ENCODE measurements at places on chromosomes 2 and 18.

- DNase-seq: no peak
Observed at GRCh38 chr2:111653103-111653624, 230.8 kb downstream of the ANAPC1 start.

DNA sequence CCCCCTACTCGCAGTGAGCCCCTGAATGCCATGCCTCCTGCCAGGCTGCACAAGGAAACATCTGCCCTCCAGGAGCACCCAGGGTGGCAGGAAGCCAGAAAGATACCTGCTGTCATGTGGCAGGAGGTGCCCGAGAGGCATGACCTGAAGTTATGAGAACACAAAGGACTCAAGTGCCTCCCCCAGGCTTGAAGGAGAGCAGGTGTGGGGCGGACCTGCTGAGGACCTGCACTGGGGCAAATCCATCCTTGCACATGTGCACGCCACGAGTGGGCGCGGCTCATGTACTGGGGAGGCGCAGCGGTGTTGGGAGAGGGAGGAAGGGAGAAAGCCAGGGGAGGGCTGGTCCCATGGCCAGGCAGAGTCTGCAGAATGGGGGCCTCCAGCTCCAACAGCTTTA lies 26.9 kb downstream of the SDC1 start:
- no peak for DNase-seq

DNA sequence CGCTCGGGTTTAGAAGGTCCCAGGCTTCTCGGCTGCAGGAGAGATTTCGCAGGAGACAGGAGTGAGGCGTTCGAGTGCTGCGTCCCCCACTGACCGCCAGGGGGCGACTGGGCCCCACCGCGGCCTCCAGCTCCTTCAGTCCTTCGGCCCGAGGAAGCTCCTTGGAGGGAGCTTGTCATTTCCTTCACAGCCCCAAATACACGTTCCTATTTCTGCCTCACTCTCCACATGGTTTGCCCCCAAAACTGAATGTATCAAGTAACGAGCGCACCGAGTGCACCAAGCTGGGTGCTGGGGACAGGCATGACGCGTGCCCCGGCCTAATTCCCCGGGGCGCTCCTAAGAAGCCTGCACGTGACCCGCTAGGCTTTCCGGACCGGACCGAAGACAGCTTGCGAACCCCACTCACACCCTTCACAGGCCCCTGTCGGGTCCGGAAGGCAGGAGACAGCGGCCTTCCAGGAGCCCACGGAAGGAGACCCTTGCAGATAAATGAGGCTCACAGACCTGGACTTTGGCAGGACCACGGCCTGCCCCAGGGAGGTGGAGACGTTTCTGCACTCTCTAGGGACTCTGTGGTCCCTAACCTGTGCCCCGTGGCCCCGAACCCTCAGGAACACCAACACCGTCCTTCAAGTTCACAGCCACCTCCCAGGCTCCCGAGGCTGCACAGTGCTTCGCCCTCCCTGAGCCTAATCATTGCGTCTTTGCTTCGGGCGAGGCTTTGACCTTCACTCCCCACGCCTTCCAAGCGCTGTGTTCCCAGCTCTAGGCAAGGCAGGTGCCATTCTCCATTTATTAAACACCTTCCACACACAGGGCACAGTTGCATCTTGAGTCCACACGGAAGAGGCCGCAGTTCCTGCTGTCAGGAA lies 13.0 kb upstream of the FAHD2A start:
- DNase-seq: peak; percentile 30

- no peak for DNase-seq
Observed at GRCh38 chr18:72544092-72544886, at the start of gene CBLN2. Gene CBLN2, minus strand, starts transcription at chr18:72544342. Its CDS starts 2,182 bp downstream, at chr18:72542160.

- no peak for DNase-seq
Observed at GRCh38 chr2:67159929-67160328, 237.2 kb upstream of the ETAA1 start.

DNA sequence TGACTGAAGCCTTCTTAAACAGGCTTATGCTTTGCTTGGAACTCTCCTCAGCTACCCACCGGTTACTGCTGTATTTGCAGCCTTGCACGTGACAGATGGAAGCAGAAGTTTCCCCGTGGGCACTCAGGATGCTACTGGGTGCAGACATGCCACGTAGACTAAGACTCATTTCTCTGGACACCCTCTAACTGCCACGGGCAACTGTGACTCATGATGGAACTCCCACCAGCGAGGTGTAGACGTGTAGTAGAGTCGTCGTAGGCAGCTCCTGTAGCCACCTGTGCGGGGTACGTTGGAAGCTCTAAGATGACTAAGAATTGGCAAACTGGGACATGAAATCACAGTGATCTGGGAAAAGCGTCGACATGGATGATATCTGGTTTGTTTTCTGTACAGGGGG lies 27.5 kb downstream of the TSHZ1 start:
- DNase-seq: no peak

GRCh38 chr18:23938901-23939341 lies 75.6 kb upstream of the TTC39C start:
- DNase-seq: no peak

- no peak for DNase-seq
Observed at GRCh38 chr2:23713351-23713750, 213.6 kb downstream of the ATAD2B start.

DNA sequence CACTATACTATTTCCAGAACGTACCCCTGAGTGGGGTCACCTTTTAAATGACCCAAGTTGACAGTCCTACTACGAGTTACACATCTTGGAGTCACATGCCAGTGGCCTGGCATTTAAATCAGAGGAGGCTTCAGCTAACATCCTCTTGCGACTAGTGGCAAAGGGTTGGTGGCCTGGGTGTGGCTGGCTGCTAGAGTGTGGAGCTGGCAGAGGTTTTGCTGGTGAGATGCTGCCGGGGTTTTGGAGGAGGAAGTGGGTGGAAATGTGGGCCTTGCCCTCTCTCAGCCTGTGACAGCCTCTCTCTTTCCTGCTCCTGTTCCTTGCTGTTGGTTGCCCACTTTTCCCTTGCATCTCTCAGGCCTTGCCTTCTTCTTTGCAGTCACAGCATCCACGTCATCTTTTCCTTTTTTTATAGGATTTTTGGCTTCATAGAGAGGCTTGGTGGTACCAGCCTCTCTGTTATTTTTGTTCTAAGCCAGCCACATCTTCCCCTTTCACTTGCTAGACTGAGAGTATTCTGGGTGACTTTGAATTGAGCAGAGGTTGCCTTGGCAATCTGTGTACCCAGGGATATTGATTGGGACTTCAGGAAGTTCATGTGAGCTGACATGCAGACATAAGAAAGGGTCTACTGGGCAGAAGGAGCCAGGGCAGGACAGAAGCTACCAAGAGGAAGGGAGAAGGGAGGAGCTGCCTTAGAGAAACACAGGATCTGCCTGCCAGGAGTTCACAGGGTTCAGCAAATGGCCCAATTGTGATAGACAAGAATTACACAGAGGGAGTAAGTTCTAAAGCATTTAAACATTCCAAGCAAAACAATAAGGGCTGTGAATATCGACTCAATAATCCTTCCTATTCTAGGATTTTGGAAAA lies 55.4 kb downstream of the CDC42EP3 start:
- DNase-seq: peak; percentile 81
